Renal cortical epithelial cell (primary cell): ENCODE measurements at places on chromosomes 12 and 14. TPM values are rescaled to one million over a fixed set of nuclear protein-coding genes. Genes with fewer than 3 reads are reported as not detected.

The EIF2S3B gene
- 1.2 and 2.6 TPM in 2 replicates for total RNA-seq

The FGF6 gene
- not detected in 2 replicates for total RNA-seq

The GPHB5 gene
- total RNA-seq = not detected in 2 replicates

The ESRRB gene
- not detected in 2 replicates for total RNA-seq

The LHX5 gene
- total RNA-seq = 0.35 TPM in 1 of 2 replicates, not detected in the other

The CLEC7A gene
- 0.05 TPM in 1 of 2 replicates, not detected in the other for total RNA-seq

The SYCP3 gene
- total RNA-seq = 0.15 TPM in 1 of 2 replicates, not detected in the other

The MTA1 gene
- total RNA-seq = 14.6 and 47.3 TPM in 2 replicates

The TMEM30B gene
- 0.45 and 4.2 TPM in 2 replicates for total RNA-seq

The ABHD12B gene
- not detected in 2 replicates for total RNA-seq

The TCL1B gene
- total RNA-seq = not detected in 2 replicates

The FGD4 gene
- 30.6 and 65.2 TPM in 2 replicates for total RNA-seq

The CAPZA3 gene
- not detected in 2 replicates for total RNA-seq

The TGM1 gene
- 0.45 and 1.6 TPM in 2 replicates for total RNA-seq

The SLC16A7 gene
- total RNA-seq = 11.5 and 59.0 TPM in 2 replicates

The WNK1 gene
- total RNA-seq = 43.9 and 222 TPM in 2 replicates

The KLHL33 gene
- not detected in 2 replicates for total RNA-seq

The ETFRF1 gene
- total RNA-seq = 15.8 and 37.6 TPM in 2 replicates

The MAP3K9 gene
- total RNA-seq = 14.4 and 19.7 TPM in 2 replicates

The SMIM41 gene
- 0.15 TPM in 1 of 2 replicates, not detected in the other for total RNA-seq

The HOXC10 gene
- 1.6 and 15.3 TPM in 2 replicates for total RNA-seq

The TRPV4 gene
- total RNA-seq = 0.69 and 5.3 TPM in 2 replicates

The CCDC197 gene
- not detected in 2 replicates for total RNA-seq

The CYP27B1 gene
- total RNA-seq = 0.50 and 0.87 TPM in 2 replicates
